ENCODE measurements at places on chromosomes 3 and 15.

DNA sequence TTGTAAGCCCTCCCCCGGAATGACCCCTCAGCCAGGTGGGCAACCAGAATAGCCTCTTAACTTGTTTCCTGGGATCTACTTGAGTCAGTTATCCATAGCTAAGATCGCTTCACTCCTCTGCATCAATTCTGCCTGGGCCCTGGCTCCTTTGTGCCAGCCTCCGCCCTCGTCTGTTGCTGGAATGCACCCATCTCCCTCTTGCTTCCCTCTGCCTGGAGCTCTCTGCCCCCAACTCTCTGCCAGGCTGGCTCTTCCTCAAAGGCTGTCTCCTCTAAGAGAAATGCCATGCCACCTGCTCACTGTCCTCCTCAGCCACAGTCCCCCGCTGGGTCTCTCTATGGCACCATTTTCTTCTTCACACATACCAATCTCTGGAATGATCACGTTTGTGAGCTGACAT is 240.8 kb downstream of the ADAMTS17 start:
- no peak for DNase-seq

- DNase-seq = no peak
Measured at GRCh38 chr3:71944482-71945065, 159.6 kb upstream of the PROK2 start.

GRCh38 chr15:68420186-68420684 is 11.7 kb downstream of the ITGA11 start:
- DNase-seq = no peak

DNA sequence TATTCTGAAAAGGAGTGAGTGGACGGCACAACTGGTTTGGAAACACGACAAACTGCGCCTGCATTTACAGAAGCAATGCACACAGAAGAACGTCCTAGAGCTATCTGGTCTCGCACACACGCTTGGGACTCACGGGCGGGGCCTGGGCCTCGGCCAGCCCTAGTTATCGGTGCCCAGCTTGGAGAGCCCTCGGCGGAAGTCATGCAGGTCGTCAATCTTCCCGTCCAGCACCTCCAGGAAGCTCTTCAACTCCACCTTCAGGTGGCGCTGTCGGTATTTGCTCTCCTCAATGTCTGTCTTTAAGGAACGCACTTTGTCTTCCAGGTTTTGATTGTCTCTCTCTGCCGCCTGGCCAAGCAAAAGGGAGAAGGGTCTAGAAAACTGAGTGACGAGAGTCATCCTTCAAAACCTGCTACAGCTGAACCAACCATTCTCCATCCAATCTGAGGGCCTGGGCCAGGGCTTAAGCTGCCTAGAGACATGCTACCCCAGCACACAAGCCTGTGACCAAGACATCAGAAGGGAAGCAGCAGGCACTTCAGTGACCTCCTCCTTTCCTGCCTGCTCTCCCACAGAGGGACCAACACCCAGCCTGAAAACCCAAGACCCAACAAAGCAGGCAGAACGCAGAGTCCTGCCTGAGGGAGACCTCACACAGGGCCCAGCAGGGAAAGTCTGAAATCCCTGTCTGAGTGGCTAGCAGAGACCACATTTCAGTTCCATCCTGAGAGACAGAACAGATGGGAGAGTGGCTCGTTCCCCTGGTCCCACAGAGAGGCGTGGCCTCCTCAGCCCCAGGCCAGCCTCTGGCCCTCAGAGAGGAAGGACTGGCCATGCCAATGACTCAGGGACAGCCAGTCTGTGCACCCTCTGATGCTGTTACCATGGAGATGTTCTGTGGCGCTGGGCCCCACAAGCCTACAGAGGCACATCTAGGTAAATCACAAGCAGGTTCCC is 40.4 kb downstream of the WHAMM start:
- DNase-seq = peak; percentile 35

- DNase-seq = no peak
Measured at GRCh38 chr3:130640027-130640426, 106.6 kb downstream of the PIK3R4 start.

DNA sequence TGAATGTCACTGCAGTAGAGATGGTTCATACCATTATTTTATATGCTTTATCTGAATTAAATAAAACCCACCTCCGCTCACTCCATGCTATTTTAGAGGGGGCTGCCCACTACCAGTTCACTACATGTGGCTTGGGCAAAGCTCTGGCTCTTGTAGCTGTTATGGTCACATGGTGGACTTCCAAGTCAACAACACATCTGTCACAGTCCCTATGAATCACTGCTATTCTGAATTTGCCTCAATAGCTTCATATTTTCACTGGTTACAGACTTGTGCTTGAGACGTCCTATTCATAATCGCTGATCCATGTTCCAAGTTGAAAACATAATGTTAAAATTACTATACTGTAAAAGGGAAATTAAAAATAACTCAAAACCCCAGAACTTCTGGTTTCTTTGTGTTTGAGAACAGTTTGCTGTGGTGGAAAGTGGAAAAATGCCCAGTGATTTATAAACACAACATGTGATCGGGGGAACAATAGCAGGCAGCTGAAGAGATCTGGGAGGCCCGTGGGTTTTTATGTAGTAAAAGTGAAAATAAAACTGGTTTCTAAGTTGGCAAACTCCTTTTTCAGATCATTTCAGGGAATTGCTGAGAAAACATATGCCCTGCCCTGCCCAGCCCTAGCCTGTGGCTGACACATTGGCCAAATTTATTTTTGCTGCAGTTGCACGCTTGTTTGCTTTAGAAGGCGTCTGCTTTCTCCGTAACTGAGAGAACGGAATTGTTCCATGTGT is 128.8 kb upstream of the PRR23C start:
- DNase-seq = peak; percentile 8

DNA sequence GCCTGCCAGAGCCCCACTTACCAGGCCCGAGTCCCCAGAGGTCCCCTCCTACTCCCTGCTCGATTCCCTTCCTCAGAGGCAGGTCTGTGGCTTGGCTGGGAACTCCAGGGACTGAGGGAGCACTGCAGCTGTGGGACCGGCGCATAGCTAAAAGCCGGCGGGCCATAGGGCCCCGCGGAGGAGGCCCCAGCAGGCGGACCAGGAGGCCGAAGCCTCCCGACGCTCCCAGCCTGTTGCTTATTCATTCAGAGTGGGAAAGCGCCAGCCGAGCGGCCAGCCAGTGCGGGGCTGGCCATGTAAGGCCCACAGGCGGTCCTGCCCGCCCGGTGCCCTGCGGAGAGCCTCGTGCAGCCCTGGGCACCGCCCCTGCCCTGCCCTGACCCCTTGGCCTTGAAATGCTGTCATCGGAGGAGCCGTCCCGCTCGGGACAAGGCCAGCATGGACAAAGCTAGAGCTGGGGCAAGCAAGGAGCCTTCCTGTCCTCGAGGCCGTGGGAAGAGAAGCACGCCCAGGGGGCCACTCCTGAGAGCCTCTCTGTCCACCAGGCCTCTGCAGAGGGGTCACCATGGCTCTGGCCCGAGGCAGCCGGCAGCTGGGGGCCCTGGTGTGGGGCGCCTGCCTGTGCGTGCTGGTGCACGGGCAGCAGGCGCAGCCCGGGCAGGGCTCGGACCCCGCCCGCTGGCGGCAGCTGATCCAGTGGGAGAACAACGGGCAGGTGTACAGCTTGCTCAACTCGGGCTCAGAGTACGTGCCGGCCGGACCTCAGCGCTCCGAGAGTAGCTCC is at the start of gene LOXL1:
Gene LOXL1, plus strand, starts transcription at position 244 of the 784 bp plus-strand sequence. Its CDS starts 322 bp downstream, at position 566.
- no peak for DNase-seq

- DNase-seq = no peak
Measured at GRCh38 chr3:172125963-172126457, 86.6 kb downstream of the FNDC3B start.

GRCh38 chr3:188798556-188799145 is 373.1 kb upstream of the TPRG1 start:
- no peak for DNase-seq

DNA sequence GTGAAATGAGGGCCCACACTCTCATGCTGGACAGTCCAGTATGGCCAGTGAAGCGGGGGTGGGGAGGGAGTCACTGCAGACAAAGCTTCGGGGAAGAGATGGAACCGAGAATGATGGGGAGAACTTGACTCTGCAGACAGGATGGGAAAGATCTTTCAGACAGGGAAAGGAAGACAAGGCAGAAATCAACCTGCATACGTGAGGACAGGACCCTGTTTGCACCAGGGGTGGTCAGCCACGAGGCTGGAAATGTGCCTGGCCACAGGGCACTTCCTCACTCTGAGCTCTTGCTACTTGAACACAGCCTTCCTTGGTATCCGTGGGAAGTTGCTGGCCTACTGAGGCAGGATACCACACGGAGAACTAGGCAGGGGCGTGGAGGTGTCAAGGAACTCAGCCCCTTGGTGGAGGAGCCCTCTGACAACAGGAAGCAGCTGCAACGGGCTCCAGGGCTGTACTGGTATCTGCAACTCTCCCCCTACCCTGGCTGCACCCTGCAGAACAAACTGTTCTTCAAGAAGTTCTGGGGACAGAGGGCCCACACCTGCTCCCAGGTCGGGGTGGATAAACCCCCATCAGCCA is 9.3 kb upstream of the SRP14 start:
- no peak for DNase-seq

DNA sequence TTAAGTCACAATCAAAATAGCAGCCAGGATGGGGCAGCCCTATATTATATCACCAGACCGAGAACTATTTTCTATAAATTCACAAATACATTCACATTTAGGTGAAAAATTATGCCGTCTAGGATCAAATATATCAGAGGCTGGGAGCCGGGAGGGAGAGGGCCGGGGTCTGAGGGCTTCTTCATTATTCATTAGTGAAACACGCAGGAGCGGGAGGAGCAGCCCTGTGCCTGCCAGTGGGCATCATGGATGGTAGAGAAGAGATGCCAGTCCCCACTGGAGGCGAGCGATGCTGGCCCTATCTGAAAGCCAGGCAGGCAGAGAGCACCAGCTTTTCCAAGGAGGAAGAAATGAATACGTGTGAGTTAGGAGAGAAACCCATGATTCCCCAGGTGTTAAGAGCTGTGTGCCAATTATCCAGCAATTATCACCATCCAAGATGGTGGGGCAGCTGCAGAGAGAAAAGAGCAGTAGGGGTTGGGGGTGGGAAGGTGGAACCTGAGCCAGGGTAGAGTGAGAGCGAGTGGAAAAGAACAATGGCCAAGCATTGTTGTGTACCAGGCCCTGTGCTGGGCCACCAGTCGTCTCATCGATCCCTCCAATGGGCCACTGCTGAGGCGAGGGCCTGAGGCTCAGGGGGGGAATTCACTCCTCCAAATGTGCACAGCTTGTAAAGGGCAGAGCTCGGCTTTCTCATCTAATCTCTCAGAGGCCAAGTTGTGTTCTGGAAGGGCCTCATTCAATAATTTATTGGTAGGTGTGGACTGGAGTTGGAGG is 261.3 kb upstream of the TLE3 start:
- no peak for DNase-seq

DNA sequence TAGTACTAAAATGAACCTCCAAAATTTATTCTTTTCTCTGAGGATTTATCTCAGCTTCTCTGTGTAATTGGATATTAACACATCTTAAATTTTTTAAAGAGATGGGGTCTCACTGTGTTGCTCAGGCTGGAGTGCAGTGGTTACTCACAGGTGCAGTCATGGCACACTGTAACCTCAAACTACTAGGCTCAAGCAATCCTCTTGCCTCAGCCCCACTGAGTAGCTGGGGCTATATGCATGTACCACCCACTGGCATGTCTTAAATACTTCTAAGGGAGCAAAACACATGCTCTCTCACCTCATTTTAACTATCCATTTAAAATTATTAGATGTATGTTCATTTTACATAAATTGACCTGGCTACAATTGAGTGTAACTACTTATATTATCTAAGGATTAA is 11.3 kb upstream of the TMEM87A start:
- no peak for DNase-seq

GRCh38 chr3:62318752-62319569 is 54.4 kb downstream of the FEZF2 start:
- peak; percentile 46 for DNase-seq

- DNase-seq = no peak
Measured at GRCh38 chr3:101732240-101732641, 7.8 kb downstream of the CEP97 start.

DNA sequence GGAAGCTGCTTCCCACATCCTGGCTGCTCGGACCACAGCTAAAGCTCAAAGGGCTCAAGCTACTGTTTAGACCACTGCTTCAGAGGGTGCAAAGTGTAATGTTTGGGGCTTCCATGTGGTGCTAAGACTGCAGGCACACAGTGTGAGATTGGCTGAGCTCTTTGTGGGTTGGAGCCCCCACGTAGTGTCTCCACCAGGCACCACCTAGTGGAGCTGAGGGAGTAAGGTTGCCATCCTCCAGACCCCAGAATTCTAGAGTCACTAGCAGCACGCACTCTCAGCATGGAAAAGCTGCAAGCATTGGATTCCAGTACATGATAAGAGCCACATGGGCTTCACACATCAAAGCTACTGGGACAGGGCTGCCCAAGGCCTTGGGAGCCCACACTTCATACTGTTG is 9.3 kb downstream of the MKRN3 start:
- no peak for DNase-seq

- DNase-seq = no peak
Measured at GRCh38 chr3:45181496-45181895, 35.3 kb upstream of the CDCP1 start.

DNA sequence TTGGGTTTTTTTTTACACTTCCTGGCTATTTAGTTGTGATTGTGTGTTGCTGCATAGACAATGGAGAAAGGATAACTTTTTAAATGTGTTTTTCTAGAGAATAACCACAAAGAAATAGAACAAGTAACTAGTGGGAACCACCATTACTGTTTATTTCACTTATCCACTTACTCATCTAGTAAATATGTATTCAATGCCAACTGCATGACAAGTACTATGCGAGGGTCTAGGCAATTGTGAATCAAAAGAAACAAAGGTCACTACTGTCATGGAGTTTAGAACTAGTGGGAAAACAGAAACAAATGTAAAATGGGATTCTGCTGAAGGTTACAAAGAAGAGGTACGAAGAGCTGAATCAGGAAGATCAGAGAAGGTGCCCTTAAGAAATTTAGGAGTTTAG is 600.9 kb upstream of the ROBO2 start:
- no peak for DNase-seq

GRCh38 chr3:99700631-99701268 is 62.4 kb downstream of the COL8A1 start:
- DNase-seq = no peak

- DNase-seq = no peak
Measured at GRCh38 chr3:16609927-16610580, 4.8 kb upstream of the DAZL start.

DNA sequence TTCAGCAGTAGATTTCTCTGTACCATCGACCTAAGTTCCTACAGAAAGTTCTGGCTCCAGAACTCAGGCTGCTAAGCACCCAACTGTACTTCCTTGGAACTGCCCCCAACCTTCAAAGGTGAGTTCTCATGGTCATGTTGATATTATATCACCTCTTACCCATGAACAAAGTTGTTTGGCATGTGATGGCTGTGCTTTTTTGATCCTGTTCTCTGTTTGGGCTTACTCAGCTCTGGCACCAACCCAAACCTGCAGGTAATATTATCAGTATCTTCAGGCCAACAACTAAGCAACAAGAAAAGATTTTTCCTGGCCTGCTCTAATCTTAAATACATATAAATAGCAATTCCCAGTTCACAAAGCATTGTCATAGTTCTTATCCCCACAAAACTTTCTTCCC is 318.7 kb upstream of the LMCD1 start:
- DNase-seq = no peak

DNA sequence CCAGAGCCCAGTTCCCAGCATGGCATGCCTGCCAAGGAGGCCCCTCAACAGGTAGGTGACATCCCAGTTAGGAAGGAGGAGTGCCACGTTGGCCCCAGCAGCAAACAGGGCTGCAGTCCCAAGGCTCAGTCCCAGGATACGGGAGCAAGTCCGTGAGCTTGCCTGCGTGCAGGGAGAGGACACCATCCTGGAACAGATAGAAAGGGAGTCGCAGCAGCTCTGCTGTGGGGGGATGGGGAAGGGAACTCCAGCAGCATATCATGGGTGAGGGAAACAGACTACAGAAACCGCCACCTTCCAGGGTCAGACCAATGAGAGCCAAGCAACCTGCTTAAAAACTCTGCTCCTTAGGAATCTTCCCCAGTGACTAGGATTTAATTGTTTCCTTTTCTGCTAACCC is 9.4 kb upstream of the DYNLT2B start:
- no peak for DNase-seq
